ENCODE measurements at places on chromosomes 2 and 18.
A peak's percentile ranks its signal among the peaks of the same experiment; 100 is the strongest.

- no peak for DNase-seq
Observed at GRCh38 chr18:22330508-22330907, 87.2 kb downstream of the CTAGE1 start.

- no peak for DNase-seq
Observed at GRCh38 chr18:30450927-30451326, 591.6 kb downstream of the DSC3 start.

DNA sequence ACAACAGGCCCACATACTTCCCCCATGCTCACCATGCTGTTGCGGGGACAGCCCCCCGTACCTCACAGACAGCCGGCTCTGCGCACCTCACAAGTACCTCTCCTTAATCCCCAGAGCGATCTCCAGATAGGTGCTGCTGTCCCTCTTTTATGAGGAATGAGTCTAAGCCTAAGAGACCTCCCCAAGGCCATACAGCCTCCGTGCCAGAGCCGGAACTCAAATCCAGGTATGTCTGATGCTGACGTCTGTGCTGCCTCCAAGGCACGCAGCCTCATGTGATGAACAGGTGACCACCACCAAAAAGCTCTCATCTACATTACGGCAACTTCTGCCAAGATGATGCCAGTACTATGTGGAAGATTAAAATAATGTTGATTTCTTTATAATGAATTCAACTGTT, 85.2 kb downstream of the EIPR1 start:
- DNase-seq, result no peak

DNA sequence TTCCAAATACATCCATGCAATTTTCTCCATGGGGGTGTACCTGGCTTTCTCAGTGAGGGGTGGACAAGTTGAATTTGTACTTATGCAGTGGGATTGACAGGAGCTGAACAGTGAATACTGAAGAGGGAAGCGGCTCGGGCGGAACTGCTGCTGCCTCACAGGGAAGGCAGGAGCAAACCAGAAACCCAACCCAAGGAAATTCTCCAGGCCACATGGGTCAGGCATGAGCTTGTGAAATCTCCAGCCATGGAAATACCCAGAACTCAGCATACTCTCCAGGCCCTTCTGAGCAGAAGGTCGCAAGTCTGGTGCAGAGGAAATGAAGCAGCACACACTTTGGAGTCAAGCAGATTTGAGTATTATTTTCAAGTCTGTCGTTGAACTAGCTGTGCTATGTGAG, 26.5 kb upstream of the INO80C start:
- DNase-seq, result no peak

DNA sequence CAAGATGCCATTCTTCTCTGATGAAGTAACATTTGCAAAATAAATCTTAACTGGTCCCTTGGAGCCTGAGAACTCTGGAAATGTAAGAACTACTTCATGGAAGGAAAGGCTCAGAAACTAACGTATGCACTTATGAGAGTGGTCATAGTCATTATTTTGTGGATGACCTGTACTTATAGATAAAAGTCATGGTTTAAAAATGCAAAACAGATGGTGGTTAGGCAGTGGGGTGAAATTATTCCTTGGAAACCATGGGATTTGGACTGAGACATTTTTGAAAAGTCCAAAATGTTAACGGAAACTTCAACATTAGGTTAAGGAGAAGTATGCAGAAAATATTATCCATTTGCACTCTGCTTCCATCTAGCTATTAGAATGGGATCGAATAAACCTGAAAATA, 223.0 kb downstream of the ICOS start:
- DNase-seq, result no peak

DNA sequence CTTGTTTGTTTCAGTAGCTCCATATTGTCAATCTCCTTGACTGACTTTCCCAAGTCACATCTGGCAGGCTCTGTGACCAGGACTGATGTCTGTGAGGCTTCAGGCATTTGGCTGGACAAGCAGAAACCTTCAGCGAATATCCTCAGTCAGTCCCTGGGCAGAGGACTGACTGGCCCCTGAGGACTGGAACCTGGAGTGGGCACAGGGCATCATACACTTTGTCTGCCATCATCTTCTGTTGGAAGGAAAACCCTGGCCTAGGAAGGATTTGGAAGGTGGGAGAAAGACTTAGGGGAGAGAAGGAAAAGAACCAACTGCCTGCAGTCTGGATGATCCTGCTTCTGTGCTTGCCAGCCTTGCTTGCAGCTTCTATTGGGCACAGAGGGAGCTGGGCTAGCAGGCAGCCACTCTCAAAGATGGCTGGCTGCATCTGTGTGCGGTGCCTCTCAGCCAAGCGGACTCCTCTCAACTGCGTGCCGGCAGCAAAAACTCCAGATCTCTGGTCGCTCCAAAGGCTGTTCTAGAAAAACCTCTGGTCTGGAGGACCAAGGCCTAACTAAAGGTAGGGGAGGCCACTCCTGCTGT, 126.8 kb downstream of the MARCHF4 start:
- DNase-seq, result no peak

- DNase-seq, result no peak
Observed at GRCh38 chr2:69572641-69573040, 70.9 kb downstream of the AAK1 start.

GRCh38 chr2:134197445-134197844, 56.4 kb upstream of the MGAT5 start:
- no peak for DNase-seq

DNA sequence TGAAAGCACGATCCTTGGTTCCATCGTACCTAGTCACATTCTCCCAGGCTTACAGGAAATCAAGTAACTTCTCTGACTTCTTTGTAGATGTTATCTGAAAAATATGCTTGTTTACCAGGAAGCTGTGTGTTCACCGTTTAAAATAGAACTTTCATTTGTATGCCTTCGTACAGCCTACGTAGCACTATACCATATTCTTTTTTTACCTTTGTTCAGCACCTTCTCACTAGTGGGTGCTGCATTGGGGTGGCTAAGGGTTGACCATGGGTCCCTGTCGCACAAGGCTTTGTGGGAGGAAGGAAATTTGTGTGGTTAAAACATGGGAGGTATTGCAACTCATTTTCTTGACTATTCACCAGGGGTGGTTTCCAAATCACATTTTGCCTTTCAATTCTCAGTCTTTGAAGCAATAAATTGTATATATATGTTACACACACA, 16.6 kb downstream of the MALT1 start:
- DNase-seq, result peak; percentile 52

DNA sequence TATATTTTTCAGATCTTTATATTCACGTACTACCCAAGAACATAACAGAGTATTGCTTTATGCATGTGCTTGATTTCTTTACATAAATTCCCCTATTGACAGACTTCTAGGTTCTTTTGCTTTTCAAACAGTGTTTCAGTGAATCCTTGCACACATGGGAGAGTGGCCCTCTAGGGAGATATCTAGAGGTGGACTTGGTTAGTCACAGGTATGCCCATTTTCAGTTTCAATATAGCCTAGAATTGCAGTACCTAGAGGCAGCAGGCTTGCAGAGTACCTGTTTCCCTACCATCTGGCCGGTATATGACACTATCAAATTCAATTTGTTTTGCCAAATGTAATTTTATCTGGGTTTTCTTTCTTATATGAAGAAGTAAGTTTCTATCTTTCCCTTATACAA, 36.8 kb downstream of the EML6 start:
- no peak for DNase-seq

DNA sequence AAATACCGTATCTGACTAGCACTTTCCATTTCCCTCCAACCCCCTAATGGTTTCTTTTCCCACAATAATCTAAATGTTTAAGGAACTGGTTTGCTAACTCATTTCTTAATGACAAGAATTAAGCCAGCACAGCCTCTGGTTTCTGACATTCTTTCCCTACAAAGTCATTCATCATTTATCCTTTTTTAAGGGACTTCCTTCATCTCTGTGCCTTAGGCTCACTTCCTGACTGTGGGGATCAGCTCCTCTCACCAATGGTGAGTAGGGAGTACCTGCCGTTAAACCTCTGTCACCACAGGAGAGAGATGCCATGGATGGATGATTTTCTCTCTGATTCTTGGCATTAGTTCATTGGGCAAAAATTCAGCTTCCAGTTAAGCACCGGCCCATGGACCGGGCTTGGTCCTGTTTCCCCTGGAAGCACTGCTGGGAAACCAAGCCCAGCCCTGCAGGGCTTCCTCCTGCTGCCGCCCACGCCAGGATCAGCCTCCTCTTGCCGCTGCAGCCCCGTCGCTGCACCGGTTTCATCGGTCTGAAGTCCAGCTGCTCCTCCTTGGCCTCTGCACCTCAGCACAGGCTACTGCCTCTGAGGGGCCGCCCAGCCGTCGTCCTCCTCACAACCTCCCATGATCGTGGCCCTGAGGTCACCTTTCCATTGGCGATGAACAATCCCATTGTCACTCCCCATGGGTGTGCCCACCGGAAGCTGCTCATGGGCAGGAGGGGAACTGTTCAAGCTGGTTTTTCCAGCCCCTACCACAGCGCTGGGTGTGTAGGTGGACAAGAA, 64.0 kb upstream of the ZNF516 start:
- no peak for DNase-seq

- DNase-seq, result no peak
Observed at GRCh38 chr2:85239102-85239501, 88.7 kb downstream of the TGOLN2 start.

DNA sequence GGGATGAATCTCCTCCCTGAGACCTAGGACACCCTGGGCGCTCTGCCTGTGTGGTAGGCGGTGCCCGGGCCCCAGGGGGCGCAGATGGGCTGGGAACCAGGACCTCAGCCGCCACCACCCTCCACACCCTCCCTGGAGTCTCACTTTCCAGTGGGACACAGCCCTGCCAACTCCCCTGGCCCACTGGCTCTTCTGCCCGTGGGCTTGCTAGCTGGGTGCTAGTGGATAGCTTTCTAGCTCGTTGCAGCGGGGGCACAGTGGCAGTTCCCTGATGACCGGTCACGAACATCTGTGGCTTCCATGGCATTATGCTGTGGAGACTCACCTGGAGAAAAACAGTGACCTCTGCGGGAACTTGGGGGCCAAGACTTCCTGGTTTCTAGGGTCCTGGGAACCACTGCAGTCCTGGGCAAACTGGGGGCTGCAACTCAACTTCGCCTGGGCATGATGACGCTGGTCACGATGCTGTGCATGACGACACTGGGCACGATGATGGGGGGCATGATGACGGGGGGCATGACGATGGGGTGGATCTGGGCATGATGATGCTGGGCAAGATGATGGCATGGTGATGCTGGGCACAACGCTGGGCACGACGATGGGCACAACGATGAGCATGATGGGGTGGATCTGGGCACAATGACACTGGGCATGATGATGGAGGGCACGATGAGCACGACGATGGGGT, 31.0 kb upstream of the ALLC start:
- no peak for DNase-seq

DNA sequence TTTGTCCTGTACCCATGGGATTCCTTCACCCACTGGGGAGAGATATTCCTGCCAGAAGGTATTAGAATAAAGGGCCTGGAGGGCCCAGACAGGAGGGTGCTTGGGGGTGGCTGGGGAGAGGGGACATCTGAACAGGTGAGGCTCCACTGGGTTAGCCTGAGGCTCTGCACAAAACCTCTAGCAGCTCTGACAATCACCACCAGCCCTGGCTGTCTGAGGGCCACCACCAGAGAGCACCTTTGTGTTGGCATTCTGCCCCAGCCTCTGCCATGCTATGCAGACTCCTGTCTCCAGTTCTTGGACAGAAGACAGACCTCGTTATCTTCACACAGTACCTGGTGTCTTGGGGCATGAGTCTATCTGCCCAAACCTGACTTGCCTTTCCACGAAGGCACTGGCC, 25.3 kb downstream of the SLC16A14 start:
- no peak for DNase-seq

DNA sequence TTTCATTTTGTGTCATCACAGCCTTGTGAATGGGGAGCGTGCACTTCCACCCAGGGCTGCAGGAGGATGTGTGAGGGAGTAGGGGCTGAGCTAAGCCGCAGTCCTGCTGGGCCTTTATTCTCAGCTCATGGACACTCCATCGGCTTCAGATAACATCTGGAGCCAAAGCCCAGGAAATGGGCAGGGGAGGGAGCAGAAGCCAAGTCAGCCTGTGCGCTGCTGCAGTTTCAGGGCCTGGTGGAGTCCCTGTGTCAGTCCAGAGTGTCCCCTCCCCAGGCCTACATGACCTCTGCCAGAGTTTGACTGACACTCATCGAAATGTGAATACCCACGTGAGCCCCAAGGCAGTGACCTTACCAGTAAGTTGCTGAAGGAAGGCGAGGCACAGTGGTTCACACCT, 242.2 kb downstream of the LOXHD1 start:
- DNase-seq, result no peak

GRCh38 chr2:61759718-61760117, 94.1 kb downstream of the FAM161A start:
- no peak for DNase-seq
